ENCODE measurements at places on chromosomes 7 and 10.

- DNase-seq, result no peak
These were observed 37.7 kb downstream of the AHR start for GRCh38 chr7:17336168-17336567.

GRCh38 chr7:67566101-67566500 is 569.5 kb downstream of the TYW1 start:
- DNase-seq, result no peak

GRCh38 chr7:66205741-66206090 is 582 bp downstream of the TPST1 start:
- DNase-seq, result no peak

DNA sequence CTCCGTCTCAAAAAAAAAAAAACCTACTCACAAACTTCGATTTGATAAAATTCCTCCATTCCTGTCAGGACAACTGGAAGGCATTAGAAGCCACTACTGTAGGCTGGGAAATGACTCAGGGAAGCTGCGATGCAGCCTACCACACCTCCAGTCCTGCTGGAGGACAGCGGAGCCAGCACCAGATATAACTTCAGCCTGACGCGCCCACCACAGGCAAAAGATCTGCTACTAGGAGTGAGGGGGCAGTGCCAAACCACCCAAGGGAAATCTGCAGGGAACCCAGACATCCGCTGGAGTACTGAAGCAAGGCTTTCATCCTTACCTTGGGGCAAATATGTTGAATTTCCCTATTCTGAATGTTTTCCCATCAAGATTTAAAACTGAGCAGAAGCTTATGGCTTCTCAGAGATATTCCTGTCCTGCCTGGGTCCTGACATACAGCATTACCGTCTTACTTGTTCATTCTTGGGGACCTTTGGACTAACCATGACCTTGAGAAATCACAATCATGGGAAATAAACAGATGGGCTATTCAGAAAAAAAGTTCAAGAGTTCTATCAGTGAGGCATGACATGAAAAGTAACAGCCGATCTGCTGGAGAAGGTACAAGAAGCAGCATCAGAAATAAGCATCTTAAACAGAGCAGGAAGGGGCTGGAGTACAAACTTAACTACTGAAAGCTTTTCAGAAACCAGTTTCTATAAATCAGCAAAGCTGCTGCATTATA is 20.4 kb downstream of the BCCIP start:
- no peak for DNase-seq

DNA sequence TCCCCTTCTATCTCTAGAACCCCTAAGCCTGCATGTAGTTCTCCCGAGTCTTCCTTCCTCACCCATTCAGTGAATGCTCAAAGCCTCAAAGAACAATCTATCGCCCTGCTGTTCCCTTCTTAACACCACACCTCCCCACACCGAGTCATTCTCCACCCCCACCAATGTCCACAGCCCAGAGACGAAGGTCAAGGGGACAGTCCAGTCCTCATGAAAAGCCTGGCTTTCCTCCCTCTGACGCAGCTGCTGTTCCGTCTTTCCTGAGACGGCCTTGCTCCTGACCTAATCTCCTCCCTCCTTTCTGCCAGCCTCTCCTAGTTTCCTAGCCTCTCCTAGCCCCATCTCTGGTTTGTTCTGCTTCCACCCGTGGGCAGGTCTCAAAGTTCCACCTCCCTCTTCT is 9.2 kb downstream of the MOSPD3 start:
- DNase-seq, result no peak

GRCh38 chr10:16843252-16843870 is 26.1 kb upstream of the RSU1 start:
- DNase-seq, result no peak

GRCh38 chr7:121385800-121386179 is 10.3 kb downstream of the FAM3C start:
- no peak for DNase-seq

- no peak for DNase-seq
These were observed 130.4 kb upstream of the GDF10 start for GRCh38 chr10:47169581-47169980.

GRCh38 chr10:9024210-9024609 is 969.7 kb downstream of the GATA3 start:
- no peak for DNase-seq

DNA sequence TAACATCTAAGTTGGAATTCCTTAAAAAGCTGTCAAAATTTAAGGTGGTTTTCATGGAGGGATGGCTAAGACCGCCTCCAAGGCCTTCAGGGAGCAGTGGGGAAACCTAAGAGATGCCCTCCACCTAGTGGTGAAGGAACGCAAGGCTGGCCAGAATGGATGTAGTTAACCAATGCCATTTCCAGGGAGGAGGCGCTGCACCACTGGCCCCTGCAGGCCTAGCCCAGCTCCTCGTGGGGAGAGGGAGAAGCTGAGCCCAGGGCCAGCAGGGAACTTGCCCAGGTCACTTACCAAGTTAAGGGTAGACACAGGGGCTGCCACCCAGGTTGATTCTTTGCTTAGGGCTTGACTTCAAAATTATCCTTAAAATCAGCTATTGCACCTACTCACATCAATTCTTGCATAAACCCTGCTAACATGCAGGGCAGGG is 32.0 kb downstream of the FIGNL1 start:
- DNase-seq, result no peak

DNA sequence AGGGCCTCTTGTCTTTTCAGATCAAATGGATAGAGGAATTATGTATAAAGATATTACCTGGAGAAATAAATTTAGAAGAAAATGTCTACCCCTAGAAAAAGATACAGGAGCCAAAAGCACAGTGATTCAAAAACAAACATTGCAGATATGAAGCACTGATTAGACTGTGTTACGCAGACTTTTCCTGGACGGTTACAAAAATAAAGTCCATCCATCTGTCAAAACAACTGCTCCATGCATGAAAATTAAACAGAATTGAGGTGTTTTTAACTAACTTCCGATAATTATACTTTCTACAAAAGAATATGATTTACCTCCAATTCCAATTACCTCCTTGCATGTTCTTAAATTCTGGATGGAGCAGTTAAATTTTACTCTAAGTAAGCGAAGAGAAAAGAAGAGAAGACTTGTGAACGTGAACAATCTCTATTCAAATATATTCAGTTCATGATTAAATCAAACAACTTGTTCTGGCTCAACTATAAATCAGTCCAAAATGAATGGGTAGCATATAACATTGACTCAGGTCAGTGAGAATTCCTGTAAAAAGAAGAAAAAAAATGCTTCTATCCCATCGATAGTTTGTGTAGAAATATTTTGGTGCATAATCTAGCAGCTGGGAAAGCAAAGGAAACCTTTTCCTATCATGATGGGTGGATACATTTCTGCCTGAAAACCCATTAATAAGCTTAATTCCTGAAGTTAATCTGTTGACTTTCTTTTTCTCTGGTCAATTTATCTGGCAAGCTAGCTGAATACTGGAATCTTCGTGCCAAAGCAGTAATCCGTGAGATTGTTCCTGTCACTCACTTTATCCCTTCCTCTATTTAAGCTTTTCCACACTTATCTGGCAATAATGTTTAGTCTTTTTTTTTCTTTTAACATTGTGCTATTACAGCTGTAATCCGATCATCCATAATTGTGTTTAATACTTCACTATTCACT is 80.4 kb downstream of the SEMA3A start:
- no peak for DNase-seq

DNA sequence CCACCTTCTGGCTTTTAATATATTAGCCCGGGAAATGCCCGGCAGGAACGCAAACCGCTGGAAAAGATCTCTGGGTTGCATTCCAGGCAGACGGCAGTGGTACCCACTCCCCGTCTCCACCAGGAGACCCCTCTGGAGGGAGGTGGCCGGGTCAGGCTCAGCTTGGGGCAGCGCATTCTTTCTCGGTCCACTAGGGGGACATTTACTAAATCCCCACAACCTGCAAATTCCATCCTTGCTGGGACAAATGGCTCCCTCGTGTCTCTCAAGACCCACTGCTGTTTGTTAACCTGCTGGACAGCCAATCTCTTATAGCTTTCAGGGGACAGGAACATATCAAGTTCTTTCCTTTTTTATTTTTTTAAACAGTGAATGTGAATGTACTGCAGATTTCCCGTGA is 45.8 kb upstream of the CARD11 start:
- DNase-seq, result no peak

DNA sequence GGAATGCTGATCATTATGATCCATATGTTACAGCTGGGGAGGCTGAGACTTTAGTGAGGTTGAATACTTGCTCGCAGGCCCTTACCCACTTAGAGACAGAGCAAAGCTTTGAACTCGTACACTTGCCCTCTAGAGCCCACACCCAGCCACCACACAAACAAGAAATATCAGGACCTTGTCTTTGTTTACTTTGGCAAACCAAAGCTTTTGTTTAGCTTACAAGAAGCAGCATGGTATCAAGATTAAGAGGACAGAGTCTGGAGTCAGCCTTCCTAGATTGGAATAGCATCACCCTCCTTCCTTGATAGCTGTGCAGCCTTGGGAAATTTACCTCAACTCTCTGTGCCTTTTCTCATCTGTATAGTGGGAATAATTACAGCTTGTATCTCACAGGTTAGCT is 477.5 kb downstream of the SUGCT start:
- DNase-seq, result no peak

DNA sequence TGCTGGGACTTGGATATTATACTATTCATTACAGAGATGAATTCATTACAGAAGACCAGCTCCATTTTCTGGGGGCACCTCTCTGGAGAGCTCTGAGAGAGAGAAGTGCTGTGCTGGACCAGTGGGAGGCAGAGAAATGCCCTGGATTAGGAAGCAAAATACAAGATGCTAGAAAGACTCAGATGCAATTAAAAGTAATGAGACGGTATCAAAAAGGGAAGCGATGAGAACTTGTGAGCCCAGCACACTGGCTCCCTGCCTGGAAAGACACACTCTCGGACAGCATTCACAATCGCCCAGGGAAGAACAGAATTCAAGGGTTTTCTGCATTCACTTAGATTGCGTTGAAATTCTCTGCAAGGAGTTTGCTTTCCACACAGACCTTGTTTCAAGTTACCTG is 3.5 kb upstream of the FRAT2 start:
- DNase-seq, result no peak

- no peak for DNase-seq
These were observed 48.7 kb downstream of the CREB3L2 start for GRCh38 chr7:137953043-137953664.

DNA sequence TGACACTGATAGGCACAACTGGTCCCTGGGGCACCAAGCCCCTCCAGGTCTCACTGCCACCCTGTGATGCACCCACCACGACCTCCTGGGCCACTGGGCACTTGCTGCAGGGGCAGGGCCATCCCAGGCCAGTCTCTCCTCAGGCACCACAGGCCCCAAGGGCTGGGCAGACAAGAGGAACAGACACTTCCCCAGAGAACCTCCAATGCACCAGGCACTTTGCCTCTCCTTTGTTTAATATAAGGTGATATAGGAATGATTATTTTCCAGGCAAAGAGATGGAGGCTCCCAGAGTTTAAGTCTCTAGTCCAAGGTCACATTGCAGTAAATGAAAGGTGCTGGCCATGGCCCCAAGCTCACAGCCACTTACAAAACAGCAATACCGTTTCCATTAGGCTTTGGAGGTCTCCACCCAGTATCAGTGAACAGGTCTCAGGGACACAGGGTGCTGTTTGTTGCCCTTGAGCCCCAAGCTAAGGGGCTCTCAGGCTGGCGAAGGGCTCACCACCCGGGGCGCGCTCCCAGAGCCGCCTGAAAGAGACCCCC is 4.5 kb downstream of the DEPP1 start:
- DNase-seq, result no peak

GRCh38 chr7:37901890-37902524 is 14.6 kb downstream of the SFRP4 start:
- no peak for DNase-seq

GRCh38 chr10:101812606-101813005 is 5.6 kb downstream of the OGA start:
- DNase-seq, result no peak

GRCh38 chr7:157521752-157522151 is 184.9 kb downstream of the DNAJB6 start:
- DNase-seq, result no peak

GRCh38 chr7:4119848-4120247 is 562.2 kb upstream of the FOXK1 start:
- no peak for DNase-seq

- DNase-seq, result no peak
These were observed 897.9 kb upstream of the AUTS2 start for GRCh38 chr7:68700414-68700813.

DNA sequence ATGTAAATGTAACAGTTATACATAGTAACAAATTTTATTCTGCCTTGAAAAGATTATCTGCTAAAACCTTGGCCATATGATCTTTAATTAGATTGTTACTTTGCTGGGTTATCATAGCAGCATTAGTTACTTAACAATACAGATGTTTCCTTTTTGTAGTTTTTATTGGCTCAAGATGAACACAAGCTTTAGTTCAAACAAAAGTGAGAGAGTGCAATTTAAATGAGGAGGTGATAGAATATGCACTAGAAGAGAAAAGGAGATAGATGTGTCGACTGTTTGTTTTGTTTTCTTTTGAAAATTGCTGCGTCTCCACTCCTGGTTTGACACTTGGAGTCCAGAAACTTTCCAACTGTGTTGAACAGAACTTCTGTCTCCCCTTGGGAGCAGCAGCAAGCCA is 91.4 kb upstream of the CAV2 start:
- DNase-seq, result no peak

GRCh38 chr10:33143160-33143728 is 185.2 kb upstream of the ITGB1 start:
- peak; percentile 18 for DNase-seq

- DNase-seq, result no peak
These were observed 2.4 kb downstream of the MKI67 start for GRCh38 chr10:128123846-128124245.

DNA sequence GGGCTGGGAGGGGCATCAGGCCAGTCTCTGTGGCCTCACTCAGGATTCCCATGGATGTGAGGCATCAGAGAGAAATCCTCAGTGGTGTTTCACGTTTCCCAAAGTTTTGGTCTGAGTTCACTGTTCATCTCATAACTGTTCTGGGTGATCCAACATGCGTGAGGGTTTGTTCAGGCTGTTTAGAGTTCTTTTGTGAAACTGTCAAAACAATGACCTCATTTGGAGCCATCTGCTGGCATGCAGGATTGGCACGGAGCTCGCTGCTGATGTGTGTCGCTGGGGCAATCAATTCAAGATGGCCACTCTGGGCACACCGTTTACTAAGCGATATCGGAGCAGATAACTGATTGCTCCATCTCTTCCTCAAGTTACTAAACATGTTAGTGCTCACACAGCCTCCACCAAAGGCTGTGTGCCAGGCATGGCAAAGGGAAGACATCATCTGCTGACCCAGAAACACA is 365.6 kb downstream of the WDR11 start:
- DNase-seq, result no peak

GRCh38 chr7:150755473-150756099 is 18.4 kb downstream of the GIMAP5 start:
- no peak for DNase-seq

GRCh38 chr10:50605269-50605950 is 18.3 kb downstream of the SGMS1 start:
- DNase-seq, result no peak

GRCh38 chr7:18541181-18541870 is 45.8 kb downstream of the HDAC9 start:
- no peak for DNase-seq

DNA sequence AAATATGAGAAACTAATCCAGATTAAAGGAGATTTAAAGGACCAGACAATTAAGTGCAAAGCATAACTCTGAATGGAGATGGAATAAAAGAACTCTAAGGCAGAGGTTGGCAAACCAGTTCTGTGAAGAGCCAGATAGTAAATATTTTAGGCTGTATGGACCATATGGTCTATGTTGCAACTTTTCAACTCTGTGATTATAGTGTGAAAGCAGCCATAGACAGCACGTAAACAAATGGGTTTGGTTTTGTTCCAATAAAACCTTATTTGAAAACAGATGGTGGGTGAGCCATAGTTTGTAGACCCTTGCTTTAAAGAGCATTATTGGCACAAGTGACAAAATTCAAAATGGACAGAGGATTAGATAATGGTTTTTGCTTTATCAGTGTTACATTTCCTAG is 884.1 kb downstream of the CCSER2 start:
- DNase-seq, result no peak

Data from activated naive CD4-positive, alpha-beta T cell (primary cell).